CD4-positive, alpha-beta T cell treated with Interleukin-1 beta for 1 hour (primary cell): ENCODE measurements at places on chromosomes 6 and 20.
A peak's percentile ranks its signal among the peaks of the same experiment; 100 is the strongest.

DNA sequence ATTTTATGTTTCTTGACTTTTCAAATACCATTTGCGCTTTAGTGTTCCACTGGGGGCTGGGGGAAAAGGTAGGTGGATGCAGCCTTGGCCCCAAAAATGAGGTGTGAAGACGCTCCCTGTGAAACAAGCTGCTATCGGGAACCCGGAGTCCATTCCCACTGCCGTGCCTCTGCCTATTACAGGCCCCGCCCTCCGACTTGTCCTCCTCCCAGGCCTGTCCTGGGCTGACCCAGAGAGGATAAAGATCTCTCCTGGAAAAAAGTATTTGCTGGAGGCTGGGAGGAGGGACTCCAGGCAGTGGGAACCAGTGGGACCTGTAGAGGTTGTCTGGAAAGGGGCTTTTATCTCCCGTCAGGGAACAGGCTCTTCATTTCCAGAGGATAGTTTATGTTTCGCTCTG lies 215.0 kb downstream of the SLC24A3 start:
- no peak for DNase-seq

DNA sequence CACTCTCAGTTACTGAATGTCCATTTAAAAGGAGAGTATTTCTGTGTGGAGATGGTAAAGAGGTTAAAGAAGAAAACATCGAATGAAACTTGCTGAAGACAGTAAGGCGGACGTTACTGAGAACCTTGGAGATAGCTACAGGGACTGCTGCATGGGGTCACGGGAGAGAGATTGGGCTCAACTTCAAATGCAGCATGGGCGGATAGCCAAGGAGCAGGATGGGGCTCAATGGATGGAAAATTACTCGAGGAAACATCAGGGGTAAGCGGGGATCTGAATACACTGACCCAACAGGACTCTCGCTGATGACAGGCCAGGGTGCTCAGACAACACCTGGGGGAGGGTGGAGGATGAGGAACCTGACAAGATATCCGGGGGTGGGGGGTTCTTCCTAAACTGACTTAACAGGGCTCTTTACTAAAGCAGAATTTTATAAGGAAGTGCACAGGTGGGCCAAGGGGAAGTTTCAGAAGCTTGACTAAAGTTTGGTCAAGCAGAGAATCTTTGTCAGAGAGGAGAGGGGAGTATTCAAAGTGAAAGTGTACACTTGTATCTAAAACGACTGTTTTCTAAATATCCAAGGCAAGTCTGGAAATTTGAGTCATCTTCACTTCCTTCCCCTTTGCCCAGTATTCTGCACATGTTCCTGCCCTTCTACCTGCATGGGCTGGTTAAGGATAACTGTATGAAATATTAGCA lies 22.8 kb downstream of the ECT2L start:
- DNase-seq = no peak

DNA sequence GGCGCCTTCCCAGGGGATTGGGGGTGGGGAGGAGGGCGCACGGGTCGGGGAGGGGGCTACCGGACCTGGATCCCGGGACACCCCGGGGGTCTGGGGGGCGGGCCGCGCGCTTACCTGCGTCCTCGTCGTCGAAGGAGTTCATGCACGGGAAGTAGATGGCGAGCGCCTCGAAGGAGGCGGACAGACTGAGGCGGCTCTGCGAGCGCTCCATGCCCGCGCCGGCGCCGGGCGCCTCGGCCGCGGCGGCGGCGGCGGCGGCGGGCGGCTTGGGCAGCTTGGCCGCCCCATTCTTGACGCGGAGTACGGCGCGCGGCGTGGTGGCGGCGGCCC lies 320 bp downstream of the RIMS4 start:
- DNase-seq = no peak

DNA sequence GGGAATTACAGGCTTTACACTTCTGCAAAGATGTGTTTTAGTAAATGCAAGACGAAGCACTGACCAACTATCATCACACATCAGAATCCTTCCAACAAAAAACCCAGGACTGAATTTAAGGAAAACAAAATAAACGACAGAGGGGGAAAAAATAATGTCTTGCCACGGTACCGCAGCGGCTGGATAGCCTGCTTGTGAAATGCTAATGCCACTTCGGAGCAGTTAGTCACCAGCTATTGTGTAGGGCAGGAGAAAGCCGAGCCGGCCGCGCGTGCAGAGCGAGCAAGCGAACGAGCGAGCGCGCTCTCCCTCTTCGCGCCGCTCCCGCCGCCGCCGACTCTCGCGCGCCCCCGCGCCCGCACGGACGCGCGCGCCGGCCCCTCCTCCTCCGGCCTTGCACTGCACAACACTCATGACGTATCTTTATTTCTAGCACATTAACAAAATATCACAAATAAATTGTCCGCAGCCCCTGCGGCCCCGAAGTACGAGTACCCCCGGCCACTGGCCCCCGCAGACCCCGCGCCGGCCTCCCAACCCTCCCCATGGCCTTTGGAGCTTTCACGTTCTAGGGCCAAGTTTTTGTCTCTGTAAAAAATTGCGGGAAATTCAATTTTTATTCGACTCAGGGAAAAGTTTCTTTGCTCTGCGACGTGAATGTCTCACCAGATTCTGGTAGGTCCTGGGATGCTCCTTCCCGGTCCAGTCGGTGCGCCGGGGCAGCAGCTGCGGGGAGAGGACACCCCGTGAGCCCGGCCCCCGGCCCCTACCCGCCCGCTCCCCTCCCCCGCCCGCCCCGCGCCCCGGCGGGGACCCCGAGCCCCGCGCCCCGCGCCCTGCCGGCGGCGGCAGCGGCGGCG lies 1.0 kb downstream of the PHIP start:
- peak; percentile 89 for DNase-seq

- DNase-seq = no peak
These were observed 267.1 kb upstream of the JAG1 start for GRCh38 chr20:10940941-10941340.

GRCh38 chr6:99297415-99297814 lies 52.1 kb downstream of the FAXC start:
- no peak for DNase-seq

DNA sequence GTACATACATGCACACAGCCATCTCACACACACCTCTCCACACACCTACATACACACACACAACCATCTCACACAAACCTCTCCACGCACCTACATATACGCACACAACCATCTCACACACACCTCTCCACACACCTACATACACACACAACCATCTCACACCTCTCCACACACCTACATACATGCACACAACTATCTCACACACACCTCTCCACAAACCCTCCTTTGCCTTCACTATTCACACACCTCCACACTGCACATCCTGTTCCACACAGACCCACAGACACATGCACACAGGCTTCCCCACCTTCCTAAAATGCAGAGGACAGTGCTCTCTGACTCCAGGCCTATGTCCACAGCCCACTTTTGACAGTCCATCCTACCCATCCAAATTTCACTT lies 16.3 kb upstream of the NINL start:
- DNase-seq = no peak

- no peak for DNase-seq
These were observed 42.4 kb upstream of the ZBP1 start for GRCh38 chr20:57662456-57663240.

DNA sequence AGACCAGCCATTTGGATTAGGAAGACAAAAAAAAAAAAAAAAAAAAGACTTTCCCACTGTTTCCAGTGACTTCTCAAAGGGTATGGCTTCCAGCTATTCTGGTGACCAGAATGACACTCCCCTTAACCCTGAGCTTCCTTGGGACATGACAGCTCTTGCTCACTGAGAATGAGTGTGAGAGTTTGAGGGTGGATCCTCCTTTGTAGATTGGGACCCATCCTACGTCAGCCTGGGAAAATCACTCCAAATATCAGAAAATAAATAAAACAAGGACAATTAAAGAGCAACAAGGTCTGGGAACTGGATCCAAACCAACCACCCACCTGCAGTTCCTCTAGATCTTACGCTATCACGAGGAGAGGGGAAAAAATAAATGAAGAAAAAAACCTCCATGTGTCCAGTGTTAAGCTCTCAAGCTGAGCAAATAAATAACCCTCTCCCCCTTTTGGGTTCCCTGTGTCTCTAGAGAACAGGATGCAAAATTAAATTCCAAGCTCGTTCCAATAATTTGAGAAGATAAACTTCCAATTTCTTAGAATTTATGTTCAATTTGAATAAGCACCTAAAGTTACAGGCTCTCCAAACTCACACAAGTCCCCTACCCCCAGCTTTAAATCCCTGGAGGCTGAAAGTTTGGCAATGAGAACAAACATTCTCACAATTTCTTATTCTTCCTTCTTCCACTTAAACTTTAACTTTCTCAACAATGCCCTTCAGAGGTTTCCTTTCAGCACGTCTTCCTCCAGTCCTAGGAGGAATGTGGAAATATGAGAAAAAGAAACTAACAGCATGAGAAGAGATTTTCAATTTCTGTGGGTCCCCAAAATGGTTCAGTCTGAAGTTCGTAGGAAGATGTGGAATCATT lies 170.2 kb downstream of the MTFR2 start:
- no peak for DNase-seq

GRCh38 chr20:1010659-1011058 lies 8.5 kb upstream of the RSPO4 start:
- no peak for DNase-seq

DNA sequence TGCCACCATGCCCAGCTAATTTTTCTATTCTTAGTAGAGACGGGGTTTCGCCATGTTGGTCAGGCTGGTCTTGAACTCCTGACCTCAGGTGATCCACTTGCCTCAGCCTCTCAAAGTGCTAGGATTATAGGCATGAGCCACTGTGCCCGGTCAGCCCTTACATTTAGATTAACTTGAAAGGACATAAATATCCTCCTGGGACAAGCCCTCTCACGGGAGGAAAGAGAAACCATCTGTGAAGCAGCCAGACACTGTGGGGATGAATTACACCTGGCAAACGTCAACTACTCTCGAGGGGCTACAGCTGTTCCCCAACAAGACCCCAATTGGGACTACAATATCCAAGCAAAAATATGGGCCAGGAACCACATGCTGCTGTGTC lies 32.7 kb upstream of the SAMHD1 start:
- no peak for DNase-seq

GRCh38 chr20:4441191-4441590 lies 280.5 kb upstream of the PRND start:
- no peak for DNase-seq

- DNase-seq = no peak
These were observed 31.6 kb upstream of the EZR start for GRCh38 chr6:158850807-158851115.

DNA sequence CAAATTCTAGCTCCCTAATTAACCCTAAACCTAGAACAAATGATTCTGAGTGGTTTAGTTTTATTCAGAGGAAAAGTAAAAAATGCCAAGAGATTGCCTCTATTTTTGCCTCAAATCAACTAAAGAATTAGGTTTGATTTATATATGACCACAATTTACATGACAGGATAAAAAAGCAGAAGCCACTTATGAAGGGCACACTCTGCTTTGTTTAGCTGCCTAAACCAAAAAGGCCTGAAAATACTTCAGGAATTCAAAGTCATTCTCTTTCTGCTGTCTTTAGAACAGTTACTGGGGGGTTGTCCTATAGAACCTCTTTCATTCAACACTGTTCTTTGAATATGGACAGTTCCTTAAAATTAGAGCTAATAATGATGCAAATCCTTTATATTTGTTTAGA lies 5.3 kb downstream of the FBXO5 start:
- DNase-seq = no peak

GRCh38 chr20:2476742-2477615 lies 6.4 kb upstream of the SNRPB start:
- no peak for DNase-seq

DNA sequence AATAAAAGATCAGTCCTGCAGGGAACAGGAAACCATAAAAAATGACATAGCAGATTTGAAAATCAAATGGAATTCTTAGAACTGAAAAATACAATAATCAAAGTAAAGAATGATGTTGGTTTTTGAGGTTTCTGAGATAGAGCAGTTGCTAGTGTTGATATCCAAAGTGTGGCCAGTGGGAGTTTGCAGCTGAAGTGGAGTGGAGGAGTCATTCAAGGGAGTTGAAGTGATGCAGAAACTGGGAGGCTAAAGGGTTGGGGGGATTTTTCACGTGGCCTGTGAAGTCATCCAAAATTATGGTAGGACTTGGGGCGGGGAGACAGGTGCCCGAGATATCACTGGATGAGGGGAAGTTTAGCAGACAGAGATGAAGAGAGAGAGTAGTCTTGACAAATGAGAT lies 123.6 kb downstream of the CDC5L start:
- DNase-seq = no peak

DNA sequence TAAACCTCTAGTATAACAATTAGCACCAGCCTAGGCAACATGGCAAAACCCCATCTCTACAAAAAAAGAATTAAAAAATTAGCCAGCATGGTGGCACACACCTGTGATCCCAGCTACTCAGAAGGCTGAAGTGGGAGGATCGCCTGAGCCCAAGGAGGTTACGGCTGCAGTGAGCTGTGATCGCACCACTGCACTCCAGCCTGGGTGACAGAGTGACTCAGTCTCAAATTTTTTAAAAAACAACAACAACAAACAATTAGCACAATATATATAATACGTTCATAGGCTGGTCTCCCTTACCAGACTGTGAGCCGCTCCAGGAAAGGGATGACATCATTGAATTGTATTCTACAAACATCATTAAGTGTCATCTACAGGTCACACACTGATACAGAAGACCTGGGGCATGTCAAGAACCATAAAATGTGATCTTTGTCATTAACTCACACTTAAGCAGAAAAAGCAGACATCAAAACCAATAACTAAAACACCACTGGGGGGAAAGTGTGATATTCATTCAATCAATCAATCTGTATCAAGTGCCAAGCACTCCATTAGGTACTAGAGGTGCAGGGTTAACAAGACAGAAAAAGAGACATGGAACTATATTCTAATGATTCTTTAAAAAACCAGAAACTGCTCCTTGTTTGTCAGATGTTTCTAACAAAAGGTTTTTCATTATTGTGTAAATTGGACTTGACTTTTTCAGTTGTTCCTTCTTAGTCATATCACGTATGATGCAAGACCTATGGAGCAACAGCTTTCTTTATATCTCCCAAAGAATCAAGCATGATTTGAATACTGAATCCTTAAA lies 17.8 kb downstream of the MAP3K5 start:
- no peak for DNase-seq

DNA sequence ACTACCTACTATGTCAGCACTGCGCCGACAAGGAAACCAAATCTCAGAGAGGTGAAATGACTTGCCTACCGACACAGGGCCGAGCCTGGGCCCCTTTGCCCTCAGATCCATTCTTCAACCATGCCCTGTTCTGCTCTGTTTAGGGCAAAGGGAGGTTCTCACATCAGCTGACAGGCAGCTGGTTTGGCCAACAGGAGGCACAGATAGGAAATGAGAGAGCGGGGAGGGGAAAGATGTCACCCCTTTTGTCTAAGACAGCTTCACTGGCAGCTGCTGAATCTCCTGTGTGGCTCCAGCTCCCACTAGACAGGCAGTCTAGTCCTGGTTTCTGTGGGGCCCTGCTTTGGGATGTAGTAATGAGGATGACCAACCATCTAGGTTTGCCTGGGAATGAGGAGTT lies 158.7 kb downstream of the TMEM200A start:
- DNase-seq = no peak

- no peak for DNase-seq
These were observed 148.2 kb downstream of the TRMT11 start for GRCh38 chr6:126134491-126134890.

DNA sequence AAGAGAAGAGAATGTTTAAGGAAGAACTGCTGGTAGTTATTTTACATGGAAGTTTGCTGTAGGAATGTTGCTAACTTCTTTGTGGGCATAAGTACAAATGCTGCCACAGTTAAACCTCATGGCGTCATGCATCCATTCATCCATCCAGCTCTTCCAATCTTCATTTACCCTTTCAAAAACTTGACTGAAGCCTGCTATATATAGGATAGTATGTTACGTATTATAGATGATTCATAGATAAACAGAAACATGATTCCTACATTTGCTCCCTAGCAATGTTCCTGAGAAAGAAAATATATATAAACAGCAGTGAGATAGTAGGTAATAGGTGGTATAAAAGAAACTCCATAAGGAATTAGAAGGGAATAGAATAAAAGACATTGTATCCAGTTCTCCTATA lies 93.7 kb downstream of the NDUFAF5 start:
- no peak for DNase-seq
